ENCODE measurements at places on chromosomes 12 and 14.
A peak's percentile ranks its signal among the peaks of the same experiment; 100 is the strongest.

- DNase-seq, result no peak
Observed at GRCh38 chr12:53201177-53201541, 5.9 kb downstream of the ITGB7 start.

GRCh38 chr12:25469861-25470260 lies 83.2 kb downstream of the LMNTD1 start:
- no peak for DNase-seq

DNA sequence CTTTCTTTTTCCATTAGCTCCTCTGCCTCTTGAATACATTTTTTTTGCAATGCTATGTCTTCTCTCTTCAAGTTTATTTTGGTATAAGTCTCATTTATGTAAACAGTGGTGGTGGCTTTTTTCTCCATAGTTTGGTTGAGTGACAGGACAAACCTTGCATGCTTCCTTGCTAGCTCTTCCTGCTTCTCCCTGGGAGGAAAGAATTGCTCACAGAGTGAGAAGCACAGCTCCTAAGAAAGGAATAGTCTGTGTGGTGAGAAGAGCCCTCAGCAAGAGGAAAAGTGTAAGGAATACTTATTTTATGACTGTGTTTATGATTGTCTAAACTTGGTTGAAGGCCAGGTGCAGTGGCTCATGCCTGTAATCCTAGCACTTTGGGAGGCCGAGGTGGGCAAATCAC lies 11.5 kb downstream of the CCDC175 start:
- DNase-seq, result no peak

- no peak for DNase-seq
Observed at GRCh38 chr12:88566430-88566829, 13.8 kb downstream of the KITLG start.

- DNase-seq, result no peak
Observed at GRCh38 chr14:23828616-23829015, 125.0 kb upstream of the DHRS4 start.

GRCh38 chr14:60710494-60710893 lies 13.7 kb downstream of the SIX4 start:
- no peak for DNase-seq

- no peak for DNase-seq
Observed at GRCh38 chr14:32345311-32345791, 16.3 kb downstream of the AKAP6 start.

DNA sequence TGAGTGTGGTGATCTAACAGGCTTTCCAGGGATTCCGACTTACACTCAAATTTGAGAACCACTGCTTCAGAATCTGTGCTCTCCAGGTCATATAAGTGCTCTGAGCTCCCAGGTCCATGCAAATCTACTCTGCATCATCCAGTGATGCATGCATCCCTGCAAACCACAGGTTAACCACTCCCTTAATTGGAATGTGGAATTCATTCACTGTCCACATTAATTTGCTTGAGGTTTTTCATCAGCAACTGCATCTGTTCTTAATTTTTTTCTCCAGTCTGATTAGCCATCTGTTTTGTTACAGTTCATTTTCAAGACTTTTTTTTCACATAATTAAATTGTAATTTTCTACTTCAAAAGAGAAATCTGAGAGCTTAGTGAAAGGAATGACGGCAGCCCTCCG lies 43.4 kb upstream of the RIN3 start:
- no peak for DNase-seq

DNA sequence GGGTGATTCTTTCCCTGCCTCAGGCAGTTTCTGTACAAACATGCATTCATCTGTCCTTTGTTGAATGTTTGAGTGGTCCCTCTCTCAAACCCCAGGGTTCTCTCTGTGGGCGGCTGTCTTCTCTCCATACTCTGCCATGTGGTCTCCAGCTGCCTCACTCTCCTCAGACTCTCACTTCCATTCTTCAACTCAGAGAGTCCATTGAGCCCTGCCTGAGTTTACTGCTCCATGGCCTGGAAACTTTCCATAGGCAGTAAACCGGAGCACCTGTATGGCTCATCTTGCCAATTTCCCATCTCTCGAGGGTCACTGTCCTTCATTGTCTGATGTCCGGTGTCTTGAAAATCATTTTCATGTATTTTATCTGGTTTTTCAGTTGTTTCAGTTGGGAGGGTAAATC lies 11.3 kb downstream of the C14orf132 start:
- no peak for DNase-seq

DNA sequence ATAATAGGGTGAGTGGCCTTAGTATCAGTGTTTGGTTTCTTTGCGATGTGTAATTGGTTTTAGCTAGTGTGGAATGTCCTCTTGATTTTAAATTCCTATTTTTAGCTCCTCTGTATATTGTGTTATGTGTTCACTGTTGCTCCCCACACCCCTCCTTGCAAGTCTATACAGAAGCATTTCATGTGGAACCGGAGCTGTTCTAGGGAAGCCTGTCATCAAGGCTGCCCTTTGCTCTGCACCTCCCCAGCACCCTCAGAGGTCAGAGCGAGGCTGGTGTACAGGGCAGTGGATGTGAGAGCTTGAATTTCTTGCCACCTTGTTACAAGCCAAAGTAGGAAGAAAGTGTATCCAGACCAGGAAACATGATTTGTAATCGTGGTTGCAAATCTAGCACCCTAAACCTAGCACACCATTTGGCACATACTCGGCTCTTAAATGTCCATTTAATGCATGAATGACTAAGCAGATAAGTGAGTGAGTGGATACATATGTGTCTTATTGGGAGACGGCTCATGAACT lies 376.8 kb downstream of the RGS6 start:
- no peak for DNase-seq

- no peak for DNase-seq
Observed at GRCh38 chr14:100018482-100018881, 46.7 kb upstream of the EVL start.

GRCh38 chr12:62865937-62866336 lies 69.0 kb downstream of the PPM1H start:
- no peak for DNase-seq

DNA sequence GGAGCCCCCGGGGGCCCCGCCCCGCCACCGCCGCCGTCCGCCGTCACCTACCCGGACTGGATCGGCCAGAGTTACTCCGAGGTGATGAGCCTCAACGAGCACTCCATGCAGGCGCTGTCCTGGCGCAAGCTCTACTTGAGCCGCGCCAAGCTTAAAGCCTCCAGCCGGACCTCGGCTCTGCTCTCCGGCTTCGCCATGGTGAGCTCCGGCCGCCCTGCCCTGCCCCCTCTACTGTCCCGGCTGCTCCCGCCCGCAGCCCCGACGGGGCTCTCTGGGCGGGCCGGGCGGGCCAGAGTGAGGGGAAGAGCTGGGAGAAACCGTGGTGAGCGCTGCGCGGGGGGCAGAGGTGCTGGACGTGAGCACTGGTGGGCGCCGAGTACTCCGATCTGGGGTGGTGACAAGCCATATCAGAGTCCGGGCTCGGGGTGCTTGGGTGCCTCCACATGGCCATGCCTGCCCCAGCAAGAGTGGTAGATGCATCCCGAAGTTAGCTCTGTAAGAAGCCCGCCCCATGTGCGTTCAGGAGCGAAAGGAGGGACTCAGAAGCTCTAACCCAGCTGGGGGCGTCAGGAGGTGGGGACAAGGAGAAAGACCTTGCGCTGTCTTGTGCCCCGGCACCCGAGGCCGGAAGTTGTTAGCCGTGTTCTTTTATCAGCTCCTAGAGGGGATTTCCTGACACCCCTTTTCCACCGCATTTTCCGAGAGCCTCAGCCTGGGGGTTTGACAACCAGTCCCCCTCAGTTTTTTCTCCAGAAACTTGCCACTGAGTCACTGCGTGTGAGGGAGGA lies 717 bp downstream of the ORAI1 start:
- DNase-seq, result peak; percentile 82

Data from stimulated activated CD8-positive, alpha-beta memory T cell treated with anti-CD3 and anti-CD28 coated beads, Interleukin-15, amount 100 ng/mL, for 1 hour (primary cell).